ENCODE measurements at places on chromosomes 5 and 9.

DNA sequence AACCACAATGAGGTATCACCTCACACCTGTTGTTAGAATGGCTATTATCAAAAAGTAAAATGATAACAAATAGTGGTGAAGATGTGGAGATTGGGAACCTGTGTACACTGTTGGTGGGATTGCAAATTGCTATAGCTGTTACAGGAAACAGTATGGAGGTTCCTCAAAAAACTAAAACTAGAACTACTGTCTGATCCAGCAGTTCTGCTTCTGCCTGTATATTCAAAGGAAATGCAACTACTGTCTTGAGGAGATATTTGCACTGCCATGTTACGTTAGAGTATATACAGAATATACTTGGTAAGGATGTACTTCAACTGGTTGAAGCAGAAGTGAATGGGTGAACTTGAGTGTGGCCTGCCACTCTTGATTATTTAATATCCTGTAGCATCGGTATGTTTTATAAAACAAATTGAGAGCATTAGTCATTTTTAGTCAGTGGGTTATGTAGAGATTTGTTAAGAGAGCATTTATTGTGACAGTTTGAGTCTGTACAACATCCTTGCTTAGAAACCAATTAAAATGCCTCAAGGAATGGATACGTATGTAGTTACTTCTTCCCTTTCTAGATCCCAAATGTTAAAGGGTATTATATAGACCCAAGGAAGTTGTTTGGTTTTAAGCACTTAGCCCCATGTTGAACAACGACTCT lies 37.5 kb downstream of the ZCCHC7 start:
- no peak for DNase-seq

- DNase-seq: no peak
Measured at GRCh38 chr5:96789794-96790330, 17.9 kb downstream of the ERAP1 start.

GRCh38 chr5:10489810-10490426 lies 48.2 kb downstream of the ROPN1L start:
- no peak for DNase-seq

DNA sequence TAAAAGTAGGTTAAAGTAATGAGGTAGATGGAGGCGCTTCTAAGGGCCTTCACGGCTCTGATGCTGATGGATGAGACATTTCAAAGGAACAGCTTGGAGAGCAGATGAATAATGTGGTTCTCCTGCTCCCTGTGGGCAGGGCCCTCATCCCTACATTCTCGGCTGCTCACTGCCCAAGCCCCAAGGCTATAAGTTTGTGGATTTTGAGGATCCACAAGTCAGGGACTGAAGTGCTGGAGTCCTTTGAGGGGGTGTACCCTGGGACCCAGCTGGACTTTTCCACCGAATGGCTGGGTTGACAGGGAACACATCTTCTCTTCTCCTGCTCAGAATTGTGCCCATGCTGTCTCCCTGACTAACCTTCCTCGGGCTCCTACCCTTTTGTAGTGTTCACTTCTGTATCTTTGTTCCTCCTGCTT lies 21.4 kb upstream of the CXCL14 start:
- no peak for DNase-seq

GRCh38 chr5:150295172-150295634 lies 5.6 kb upstream of the CAMK2A start:
- DNase-seq: peak; percentile 59

DNA sequence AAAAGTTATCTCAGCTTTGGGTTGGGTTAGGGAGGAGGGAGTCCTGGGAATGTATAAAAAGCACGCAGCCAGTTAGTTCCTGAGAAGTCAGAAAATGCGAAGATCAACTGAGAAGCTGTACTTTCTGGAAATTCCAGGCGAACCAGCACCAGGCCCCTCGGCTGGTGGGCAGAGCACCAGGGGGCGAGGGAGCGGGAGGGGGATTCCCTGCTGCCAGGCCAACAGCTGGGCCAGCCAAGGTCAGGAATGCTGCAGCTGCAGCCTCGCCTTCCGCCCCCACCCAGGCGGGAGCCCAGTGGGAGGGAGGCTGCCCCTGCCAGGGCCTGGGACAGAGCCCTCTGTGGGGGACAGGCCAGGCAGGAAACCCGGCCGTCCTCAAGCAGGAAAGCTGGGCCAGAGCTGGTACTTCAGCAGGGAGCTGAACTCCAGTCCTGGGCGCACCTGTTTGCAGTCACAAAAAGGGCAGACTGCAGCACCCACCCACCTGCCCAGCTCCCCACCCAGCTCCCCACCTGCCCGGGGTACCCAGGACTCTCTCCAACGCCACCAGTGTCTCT lies 35.5 kb downstream of the VAV2 start:
- no peak for DNase-seq

- DNase-seq: no peak
Measured at GRCh38 chr5:114201332-114201731, 160.5 kb upstream of the KCNN2 start.

DNA sequence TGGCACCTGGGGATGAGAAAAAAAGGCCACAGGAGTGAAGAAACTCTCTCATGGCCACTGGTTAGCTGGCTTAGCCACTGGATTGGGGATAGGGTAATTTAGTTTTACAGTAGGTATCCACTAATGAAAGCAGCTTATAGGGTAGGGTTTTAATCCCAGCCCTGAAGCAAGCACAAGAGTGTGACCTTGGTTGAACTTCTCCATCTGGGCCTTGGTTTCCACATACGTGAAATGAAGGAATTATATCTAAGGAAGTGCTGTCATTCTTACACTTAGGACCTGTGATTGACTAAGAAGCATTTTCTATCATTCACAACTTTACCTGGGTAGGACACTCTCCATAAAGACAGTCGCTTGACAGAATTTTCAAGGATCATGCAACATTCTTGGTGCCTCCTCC lies 49.6 kb downstream of the FAT2 start:
- no peak for DNase-seq

- no peak for DNase-seq
Measured at GRCh38 chr5:39226100-39226451, 6.7 kb upstream of the FYB1 start.

DNA sequence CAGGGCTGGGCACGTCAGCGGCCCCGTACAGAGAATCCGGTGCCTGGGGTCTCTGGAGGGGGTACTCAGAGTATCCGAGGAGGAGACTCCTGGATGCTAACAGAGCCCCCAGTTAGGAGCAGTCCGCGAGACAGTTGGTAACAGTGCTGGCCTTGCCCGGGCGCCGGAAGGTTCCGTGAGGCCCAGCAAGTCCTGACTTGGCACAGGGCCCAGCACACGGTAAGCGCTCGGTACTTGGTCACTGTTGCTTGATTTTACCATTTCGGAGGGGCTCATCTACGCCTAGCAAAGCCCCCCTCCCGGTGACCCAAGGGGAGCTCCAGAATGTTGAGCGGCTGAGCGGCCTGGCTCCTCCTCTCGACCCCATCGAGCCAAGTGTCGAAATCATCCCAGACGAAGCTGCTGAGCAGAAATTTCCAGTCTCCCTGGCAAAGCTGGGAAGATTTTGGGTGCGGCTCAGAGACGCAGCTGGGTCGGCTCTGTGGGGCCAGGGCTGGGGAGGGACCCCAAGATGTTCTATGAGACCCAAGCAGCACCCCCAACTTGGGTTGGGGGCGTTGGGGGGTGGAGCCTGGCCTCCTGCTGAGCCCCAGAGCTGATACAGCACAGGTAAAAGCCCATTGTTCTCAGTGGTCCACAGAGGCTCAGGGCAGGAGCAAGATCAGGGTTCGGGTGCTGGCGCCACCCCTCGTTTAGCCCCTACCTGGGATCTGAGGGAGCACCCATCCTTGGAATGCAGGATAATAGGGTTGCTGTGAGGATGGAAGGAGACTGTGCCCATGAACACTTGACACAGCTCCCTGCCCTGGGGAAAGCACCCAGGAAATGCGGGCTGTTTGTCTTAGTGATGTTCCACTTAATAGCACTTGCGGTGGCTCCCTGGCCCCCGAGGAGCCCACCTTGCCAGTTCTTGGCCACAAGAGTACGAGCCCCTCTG lies 137.2 kb downstream of the C9orf50 start:
- peak; percentile 39 for DNase-seq

- no peak for DNase-seq
Measured at GRCh38 chr9:137389428-137389746, 33.6 kb downstream of the EXD3 start.

- no peak for DNase-seq
Measured at GRCh38 chr5:109718216-109718615, 28.5 kb downstream of the MAN2A1 start.

GRCh38 chr5:139094154-139095131 lies 103.7 kb downstream of the SIL1 start:
- no peak for DNase-seq

DNA sequence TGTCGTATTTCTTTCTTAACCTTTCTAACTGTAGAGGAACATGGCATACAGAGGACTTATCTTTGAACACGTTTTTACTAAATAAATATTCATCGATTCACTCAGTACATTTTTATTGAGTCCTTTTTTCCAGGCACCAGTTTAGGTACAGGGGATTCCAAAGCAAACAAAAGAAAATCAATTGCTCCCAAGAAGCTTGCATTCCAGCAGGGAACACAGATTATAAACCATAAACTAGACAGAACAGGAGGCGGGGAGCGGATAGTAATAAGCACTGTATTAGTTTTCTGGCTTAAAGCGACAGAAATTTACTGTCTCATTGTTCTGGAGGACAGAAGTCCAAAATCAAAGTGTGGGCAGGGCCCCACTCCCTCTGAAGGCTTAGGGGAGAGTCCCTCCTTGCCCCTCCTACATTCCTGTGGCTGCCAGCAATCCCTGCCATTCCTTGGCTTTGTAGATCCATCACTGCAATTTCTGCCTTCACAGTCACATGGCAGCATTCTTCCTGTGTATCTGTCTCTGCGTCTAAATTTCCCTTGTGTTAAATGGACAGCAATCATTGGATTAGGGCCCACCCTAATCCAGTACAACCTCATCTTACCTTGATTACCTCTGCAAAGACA lies 115.5 kb downstream of the COL23A1 start:
- no peak for DNase-seq

GRCh38 chr5:52452098-52452497 lies 335.6 kb upstream of the ITGA1 start:
- no peak for DNase-seq

DNA sequence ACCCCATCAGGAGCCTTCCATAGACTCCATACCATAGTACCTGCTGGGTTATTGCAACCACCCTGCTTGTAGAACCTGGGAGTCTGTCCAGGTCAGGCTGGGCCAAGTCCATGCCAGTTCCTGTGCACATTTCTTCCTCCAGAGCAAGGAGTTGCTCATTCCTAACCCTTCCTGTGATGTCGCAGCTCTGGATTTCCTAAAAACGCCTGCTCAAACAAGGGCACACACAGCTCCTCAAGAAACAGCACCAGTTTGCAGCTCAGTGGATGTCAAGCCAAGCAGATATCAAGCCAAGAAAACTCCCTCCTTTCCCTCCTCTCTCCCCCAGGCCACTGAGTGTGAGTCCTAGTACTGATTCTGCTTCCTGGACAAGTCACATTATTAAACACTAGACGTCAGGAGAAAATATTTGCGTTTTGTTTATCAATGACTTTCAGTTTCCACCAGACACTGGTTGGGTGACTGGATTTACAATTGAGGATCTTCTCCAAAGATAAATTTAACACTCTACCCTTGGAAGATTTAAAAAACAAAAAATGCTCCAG lies 59.6 kb downstream of the SLC1A1 start:
- no peak for DNase-seq

DNA sequence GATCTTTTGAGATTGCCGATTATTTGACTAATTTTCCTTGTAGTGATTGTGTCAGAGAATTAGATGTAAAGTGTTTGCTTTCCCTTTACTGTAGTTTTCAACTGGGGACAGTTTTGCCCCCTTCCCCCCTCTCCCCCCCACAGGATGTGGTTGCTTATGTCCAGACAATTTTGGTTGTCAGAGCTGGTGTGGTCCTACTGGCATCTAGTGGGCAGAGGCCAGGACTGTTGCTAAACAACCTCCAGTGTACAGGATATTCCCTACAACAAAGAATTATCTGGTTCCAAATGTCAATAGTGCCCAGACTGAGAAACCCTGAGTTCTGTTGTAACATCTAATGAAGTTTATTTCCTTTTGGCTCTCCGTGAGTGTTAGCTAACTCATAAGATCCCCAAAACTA lies 20.0 kb downstream of the TMEFF1 start:
- no peak for DNase-seq

DNA sequence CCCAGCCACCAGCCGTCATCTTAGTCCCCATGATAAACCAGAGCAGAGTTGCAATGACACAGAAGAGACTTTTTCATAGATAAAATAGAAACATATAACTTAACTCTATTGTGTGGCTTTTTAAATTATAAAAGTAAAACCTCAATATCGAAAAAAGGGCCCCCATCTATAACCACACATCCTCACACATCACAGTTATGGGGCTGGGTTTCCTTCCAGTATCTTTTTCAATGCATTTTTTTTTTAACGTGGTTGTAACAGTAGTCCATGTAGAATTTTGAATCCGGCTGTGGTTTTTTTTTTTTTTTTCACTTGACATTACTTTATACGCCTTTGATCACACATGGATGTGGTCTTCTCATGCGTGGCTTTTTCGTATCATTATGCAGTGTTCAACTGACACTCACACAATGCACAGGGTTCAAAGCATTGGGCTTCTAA lies 77.4 kb downstream of the CFAP77 start:
- no peak for DNase-seq

DNA sequence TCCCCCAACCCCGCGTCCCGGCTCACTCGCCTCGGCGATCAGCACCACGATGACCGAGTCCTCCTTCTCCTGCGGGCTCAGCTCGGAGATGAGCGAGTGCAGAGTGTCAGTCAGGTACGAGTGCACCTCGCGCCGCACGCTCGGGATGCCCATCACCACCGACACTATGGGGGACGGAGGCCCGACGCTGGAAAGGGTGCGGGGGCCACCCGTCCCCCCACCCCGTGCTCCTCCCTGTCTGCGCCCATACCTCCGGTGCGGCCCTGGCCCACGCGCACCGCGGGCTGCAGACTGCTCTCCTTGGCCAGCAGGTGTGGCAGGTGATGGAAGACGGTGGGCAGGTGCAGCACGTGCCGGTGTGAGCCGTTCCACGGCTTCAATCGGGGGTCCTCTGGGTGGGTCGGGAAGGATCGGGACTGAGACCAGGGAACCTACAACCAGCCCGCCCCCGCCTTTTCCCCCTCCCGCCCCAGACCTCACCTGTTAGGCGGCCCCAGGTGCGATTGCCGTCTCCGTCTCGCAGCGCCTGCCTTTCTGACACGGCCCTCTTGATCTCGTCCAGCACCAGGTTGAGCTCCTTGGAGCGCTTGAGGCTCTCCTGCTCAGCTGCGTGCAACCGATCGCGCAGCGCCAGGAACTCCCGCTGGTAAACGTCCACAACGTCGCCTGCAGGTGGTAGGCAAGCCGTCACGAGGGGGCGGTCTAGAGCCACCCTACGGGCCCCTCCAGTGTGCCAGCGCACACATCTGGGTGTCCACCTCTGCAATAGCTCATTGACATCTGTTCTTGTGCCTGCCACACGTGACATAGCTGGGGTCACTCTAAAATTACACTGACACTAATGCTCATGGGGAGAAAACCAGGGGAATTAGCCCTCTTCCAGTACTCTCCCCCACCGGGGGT lies 5.1 kb downstream of the MGAT4B start:
- peak; percentile 29 for DNase-seq

DNA sequence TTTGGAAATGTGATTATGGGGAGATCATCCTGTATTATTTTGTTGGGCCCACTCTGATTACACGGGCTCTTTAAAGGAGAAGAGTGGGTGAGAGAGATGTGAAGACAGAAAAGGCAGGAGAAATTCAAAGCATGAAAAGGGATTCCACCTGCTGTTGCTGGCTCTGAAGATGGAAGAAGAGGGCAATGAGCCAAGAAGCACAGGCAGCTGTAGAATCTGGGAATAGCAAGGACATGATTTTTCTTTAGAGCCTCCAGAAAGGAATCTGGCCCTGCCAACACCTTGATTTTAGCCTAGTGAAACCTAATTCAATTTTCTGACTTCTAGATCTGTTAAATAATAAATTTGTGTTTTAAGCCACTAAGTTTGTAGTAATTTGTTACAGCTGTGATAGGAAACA lies 11.3 kb downstream of the C9 start:
- no peak for DNase-seq

GRCh38 chr5:150622157-150622556 lies 18.3 kb upstream of the SYNPO start:
- no peak for DNase-seq

Measured in NCI-H510A (cell line).